DND-41 (cell line): ENCODE measurements at places on chromosomes 4 and X.

DNA sequence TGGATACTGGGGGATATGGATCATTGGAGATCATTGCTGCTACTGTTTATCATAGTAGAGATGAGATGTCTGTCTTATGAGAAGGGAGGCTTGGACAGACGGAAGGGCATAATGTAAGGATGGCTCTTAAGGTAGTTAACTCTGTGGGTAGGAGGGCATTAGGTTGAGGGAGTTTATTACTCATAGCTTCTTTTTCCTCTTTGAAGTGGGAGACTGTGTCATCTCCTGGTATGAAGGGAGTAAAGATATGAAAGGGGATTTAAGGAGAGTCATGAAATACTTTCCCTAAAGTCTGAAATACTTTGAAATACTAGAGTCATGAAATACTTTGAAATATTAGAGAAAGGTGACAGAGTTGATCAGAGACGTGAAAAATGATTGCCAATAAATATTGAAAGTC lies 255.5 kb upstream of the PITX2 start:
- no peak for DNase-seq

DNA sequence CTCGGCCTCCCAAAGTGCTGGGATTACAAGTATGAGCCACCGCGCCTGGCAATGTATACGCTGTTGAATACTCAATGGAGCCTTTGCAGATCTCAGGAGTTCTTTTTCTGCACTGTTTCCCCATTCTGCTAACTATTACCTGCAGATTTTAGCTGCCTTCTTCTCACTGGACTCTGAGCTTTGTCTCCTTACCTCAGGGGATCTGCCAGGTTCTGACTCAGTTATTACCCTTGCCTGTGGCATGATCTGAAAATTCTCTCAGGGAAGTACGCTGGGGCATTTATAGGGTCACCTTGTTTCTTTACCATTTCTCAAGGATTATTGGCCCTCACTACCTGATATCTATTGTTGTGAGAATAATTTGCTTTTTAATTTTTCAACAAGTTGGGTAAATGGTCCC lies 56.6 kb upstream of the MAGED1 start:
- DNase-seq: no peak

DNA sequence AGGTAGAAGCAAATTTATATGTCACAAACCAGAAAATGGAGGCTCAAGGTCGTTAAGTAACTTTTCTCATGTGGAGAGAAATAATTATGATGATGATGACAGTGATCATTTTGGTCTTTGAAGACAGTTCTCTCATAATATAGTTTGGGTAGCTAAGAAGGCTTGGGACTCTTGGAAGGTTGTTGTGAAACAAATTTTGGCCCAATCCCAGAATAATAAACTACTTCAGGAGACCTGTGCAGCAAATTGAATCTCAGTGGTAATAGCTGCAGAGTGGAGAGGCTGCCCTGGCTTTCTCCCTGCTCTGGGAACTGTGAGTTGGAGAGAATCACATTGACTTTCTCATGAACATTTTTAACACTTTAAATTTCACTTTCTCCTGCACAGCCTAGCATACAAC lies 217.2 kb upstream of the BOD1L1 start:
- DNase-seq: no peak

DNA sequence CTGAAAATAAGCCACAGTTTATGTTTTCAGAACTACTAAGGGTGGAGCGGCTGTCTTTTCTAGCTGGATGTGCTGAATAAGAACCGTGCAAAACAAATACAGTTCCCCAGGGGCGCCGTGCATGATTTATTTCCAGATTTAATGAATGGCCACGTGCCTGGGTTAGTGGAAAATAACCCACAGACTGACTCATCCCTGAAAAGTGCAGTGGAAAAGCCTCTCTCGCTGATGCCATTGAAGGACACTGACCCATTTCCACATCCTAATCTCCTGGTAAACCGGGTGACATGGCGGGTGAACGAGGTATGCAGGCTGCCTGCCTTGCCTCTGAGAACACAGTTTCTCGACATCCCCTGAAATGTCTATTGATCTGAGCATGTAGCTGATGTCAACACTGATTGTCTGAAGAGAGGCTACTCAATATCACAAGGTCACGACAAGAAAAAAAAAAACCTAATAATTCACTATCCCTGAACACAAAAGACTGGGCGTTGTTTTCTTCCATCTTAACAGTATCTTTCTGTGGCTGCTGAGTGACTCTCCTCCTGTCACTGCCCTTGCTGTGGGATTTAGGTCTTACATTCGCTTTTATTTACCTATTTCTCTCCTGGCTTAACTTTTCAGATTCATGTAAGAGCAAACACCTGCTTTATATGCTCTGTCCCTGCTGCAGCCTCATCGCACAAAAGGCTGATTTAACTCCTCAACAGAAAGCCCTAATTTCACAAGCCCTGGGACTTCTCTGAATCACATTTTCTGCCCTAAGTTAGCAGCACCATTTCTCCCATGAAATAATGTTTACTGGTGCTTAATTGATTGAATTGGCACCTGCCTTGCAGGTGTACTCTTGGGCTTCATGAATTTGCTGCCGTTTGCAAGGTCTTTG lies 76.9 kb upstream of the SCOC start:
- DNase-seq: no peak

DNA sequence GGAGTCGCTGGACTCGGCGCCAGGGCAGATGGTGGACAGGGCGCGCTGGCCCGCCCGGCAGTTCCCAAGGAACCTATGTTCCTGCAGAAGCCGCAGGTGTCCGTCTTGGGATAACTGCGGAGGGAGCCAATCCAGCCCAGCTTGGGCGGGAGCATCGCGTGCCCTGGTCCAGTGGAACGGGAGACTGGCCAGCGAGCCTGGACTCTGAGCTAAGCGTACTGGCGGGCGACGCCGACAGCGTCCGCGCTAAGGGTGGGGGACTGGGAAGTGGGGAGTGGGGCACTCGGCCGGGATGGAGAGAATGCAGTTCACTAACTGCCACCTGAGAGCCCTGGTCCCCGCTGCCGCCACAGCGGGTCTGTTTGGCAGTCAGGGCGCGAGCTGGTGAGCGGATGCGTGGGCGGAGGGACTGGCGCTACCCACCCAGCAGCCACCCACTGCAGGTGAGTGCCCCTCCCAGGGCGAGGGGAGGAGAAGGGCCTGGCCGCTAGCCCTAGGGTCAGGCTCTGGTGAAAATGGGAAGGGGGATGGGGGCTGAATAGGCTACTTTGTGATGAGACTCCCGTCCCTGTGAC lies 1.3 kb upstream of the MAMLD1 start:
- DNase-seq: no peak

GRCh38 chrX:147675819-147676218 lies 235.9 kb upstream of the FMR1 start:
- peak; percentile 57 for DNase-seq

GRCh38 chr4:78876568-78877320 lies 62.5 kb downstream of the PAQR3 start:
- no peak for DNase-seq

- no peak for DNase-seq
Measured at GRCh38 chr4:131026771-131027170, 1930.8 kb downstream of the C4orf33 start.

GRCh38 chr4:6620296-6620695 lies 20.2 kb upstream of the MRFAP1 start:
- DNase-seq: no peak

DNA sequence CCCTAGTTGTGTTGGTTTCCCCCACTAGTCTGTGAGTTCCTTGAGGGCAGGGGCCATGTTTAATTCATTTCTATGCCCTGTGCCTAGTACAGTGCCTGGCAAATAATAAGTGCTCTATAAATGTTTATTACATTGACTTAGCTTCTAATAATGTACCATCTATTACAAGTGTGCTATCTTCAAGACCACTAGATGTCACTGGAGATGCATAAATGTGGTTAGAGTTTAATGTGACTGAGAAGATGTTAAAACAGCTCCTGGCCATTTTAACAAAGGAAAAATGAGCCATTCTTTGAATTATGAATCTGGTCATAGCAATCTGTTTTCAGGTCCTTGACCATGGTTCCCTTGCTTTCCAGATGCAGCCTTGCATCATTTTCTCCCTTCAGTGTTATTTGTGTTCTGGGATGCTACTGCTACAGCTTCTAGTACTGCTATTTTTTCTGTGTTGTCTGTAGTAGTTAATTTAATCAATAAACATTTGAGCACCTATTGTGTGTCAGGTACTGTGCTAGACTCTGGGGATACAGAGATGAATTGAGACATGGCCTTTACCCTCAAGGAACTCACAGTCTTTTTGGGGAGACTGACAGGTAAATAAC lies 43.2 kb downstream of the SLC9A6 start:
- no peak for DNase-seq

DNA sequence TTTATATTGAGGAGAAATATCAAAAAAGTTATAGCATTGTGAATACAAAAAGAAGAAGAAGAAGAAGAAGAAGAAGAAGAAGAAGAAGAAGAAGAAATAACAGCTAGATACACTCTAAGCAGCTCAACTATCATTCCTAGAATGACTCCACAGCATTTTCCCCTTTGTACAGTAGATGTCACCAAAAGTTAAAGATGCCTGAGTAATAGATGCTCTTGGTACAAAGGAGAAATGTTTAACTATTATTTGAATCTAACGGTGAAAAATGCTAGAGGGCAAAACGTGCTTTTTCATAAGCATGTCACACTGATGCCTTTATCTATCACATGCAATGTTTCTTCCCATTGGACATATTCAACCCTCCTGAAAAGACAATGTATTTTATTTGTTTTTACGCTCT lies 178.4 kb upstream of the GPRIN3 start:
- no peak for DNase-seq

DNA sequence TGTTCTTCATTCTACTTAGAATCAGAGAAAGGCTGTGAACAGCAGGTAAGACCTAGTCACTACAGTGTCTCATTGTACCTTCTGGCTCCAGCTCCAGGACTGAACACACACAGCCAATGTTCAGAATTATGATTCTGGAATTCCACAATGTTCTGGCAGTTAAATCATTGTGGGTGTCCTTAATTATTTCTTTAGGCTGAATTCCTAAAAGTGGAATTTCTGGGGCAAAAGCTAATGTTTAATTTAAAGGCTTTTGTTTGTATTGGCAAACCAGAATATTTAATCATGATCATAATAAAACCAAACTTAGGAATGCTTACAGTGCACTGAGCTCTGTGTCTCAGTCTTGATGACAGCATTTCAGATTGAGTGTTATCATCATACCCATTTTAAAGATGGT lies 67.0 kb upstream of the FAT1 start:
- DNase-seq: no peak
